ENCODE measurements at places on chromosomes 13 and 19. TPM values are rescaled to one million over a fixed set of nuclear protein-coding genes. Genes with fewer than 3 reads are reported as not detected.

DNA sequence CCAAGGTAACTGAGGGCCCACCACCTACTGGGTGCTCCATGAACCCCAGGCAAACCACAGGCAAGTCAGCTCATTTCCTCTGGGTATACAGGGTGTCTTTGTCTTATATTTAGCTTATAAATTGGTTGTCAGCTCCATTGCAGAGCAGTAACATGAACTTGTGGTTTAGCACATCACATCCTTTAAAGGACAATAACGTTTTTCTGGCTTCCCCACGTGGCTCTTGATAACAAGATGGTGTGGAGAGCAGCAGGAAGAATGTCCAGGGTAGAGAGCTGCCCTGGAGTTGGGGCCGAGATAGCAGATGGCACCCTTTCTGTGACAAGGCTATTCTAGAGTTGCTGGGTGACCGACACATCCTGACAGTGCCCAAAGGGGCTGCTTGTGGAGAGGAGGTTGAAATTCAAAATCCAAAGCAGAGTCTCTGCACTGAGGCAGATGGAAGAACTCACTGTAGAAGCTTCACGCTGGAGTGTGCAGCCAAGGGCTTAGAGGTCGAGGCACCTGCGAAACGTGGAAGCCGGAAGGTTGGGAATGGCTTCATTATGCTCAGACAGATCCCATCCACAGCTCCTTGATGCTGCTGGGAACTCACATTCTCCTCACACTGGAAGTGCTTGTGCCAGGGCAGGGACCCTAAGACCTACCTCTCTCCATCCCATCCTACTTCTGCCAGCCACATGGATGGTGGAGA is 133.0 kb upstream of the FRY start:
- no peak overlapping the region for H3K4me3 ChIP-seq
- no peaks in the 10 kb centered on the region for H3K36me3 ChIP-seq
- H3K4me1 ChIP-seq = no peaks in the 10 kb centered on the region
- no peak overlapping the region for H3K27ac ChIP-seq
- H3K27me3 ChIP-seq = no peaks in the 10 kb centered on the region
- no peak for DNase-seq

GRCh38 chr13:53135301-53135700 is 106.7 kb downstream of the OLFM4 start:
- H3K4me3 ChIP-seq = no peak overlapping the region
- no peaks in the 10 kb centered on the region for H3K36me3 ChIP-seq
- H3K4me1 ChIP-seq = no peaks in the 10 kb centered on the region
- H3K27me3 ChIP-seq = no peaks in the 10 kb centered on the region

GRCh38 chr19:13092158-13092543 is 10.5 kb downstream of the LYL1 start:
- no peak overlapping the region for H3K4me3 ChIP-seq
- H3K27me3 ChIP-seq = no peaks in the 10 kb centered on the region
- H3K27ac ChIP-seq = peak overlapping the region; percentile 43
- no peak for DNase-seq

DNA sequence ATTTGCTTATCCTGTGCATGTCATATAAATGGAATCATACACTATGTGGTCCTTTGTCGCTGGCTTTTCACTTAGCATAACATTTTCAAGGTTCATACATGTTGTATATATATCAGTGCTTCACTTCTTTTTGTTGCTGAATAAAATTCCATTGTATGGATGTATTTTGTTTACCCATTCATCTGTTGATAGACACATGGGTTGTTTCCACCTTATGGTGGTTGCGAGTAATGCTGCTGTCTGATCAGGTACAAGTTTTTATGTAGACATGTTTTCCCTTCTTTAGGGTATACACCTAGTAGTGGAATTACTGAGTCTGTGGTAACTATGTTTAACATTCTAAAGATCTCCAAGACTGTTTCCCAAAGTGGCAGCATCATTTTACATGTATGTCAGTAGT is 102.5 kb downstream of the RNF17 start:
- H3K4me1 ChIP-seq = no peaks in the 10 kb centered on the region
- no peak for DNase-seq
- no peaks in the 10 kb centered on the region for H3K27me3 ChIP-seq
- H3K36me3 ChIP-seq = no peaks in the 10 kb centered on the region
- H3K4me3 ChIP-seq = no peak overlapping the region

- H3K27ac ChIP-seq = no peak overlapping the region
- no peak for DNase-seq
- no peak overlapping the region for H3K4me3 ChIP-seq
- H3K36me3 ChIP-seq = no peaks in the 10 kb centered on the region
- H3K27me3 ChIP-seq = no peaks in the 10 kb centered on the region
Observed at GRCh38 chr19:3119071-3119595, 16.7 kb upstream of the GNA15 start.

GRCh38 chr19:30924670-30925069 is 424.6 kb downstream of the TSHZ3 start:
- no peak overlapping the region for H3K27ac ChIP-seq
- H3K27me3 ChIP-seq = no peaks in the 10 kb centered on the region
- DNase-seq = no peak
- H3K4me1 ChIP-seq = no peaks in the 10 kb centered on the region

GRCh38 chr13:93797463-93797862 is 570.9 kb downstream of the GPC6 start:
- no peaks in the 10 kb centered on the region for H3K36me3 ChIP-seq
- H3K4me3 ChIP-seq = no peak overlapping the region
- H3K4me1 ChIP-seq = no peaks in the 10 kb centered on the region
- no peak for DNase-seq
- no peak overlapping the region for H3K27ac ChIP-seq

DNA sequence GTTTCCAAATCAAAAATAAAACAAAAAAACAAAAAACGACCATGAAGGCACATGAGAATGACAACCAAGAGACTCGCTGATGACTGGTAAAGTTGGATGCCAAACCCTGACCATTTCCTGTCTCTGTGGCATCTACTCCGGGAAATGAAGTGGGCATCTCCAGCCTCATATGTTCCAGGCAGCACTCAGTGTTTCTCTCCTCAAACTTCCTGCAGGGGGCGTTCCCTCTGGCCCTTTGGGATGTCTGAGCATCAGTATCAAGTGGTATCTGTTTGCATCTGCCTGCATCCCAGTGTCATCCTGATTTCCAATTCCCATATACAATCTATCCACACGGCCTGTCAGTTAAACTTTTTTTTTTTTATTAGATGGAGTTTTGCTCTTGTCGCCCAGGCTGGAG is 9.8 kb upstream of the SIGLEC12 start:
- H3K4me1 ChIP-seq = no peaks in the 10 kb centered on the region
- no peak overlapping the region for H3K27ac ChIP-seq
- no peaks in the 10 kb centered on the region for H3K27me3 ChIP-seq
- DNase-seq = no peak
- no peaks in the 10 kb centered on the region for H3K36me3 ChIP-seq

DNA sequence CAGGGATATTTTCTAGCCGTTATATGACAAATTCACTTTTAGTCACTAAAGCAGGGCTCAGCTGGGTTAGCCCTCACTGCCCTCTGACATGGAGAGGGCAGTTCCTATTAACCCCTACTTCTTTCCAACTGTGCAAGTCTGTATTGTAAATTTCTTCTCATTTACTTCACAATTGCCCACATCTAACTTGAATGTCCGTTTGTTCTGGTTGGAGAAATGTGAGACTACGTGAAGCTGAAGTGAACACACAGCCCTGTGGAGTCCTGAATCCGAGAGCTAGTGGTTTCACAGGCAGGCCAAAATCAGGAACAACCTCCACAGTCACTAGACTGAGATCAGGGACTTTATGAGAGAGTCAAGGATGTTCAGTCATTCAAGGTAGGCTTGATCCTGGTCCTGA is 4.4 kb upstream of the MYO16 start:
- H3K27ac ChIP-seq = no peak overlapping the region
- no peaks in the 10 kb centered on the region for H3K4me1 ChIP-seq
- H3K36me3 ChIP-seq = no peaks in the 10 kb centered on the region
- H3K27me3 ChIP-seq = no peaks in the 10 kb centered on the region
- DNase-seq = no peak
- no peak overlapping the region for H3K4me3 ChIP-seq

GRCh38 chr13:109783815-109784589 is 2.4 kb downstream of the IRS2 start:
- peak overlapping the region; percentile 36 for H3K4me3 ChIP-seq
- no peaks in the 10 kb centered on the region for H3K27me3 ChIP-seq
- no peaks in the 10 kb centered on the region for H3K4me1 ChIP-seq

GRCh38 chr13:96646515-96647211 is 347.6 kb downstream of the OXGR1 start:
- no peak for DNase-seq
- H3K4me1 ChIP-seq = no peaks in the 10 kb centered on the region
- H3K27ac ChIP-seq = no peak overlapping the region
- no peak overlapping the region for H3K4me3 ChIP-seq

DNA sequence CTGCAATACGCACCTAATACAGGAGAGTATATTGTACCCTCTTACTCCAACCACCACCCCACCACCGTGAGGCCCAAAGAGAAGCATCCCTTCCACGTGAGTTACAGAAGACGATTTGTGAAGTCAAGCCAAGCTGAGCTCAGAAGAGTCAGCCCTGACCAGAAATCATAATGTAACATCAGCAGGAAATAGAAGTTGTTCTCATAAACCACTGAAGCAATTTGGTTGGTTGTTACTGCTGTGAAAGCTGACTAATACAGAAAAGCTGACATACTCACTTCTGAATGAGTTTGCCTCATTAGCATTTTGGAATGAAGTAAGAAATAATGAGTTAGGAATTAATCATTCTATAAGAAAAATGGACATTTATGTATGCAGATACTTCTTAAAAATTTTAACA is 749.4 kb upstream of the SLC10A2 start:
- H3K4me1 ChIP-seq = no peaks in the 10 kb centered on the region
- H3K27me3 ChIP-seq = no peaks in the 10 kb centered on the region
- DNase-seq = no peak
- no peaks in the 10 kb centered on the region for H3K36me3 ChIP-seq
- no peak overlapping the region for H3K27ac ChIP-seq
- no peak overlapping the region for H3K4me3 ChIP-seq

GRCh38 chr13:109768176-109768575 is 18.2 kb downstream of the IRS2 start:
- H3K27me3 ChIP-seq = no peaks in the 10 kb centered on the region
- DNase-seq = no peak
- H3K4me3 ChIP-seq = no peak overlapping the region
- H3K4me1 ChIP-seq = peaks cover 11% of the 10 kb centered on the region
- H3K36me3 ChIP-seq = no peaks in the 10 kb centered on the region

DNA sequence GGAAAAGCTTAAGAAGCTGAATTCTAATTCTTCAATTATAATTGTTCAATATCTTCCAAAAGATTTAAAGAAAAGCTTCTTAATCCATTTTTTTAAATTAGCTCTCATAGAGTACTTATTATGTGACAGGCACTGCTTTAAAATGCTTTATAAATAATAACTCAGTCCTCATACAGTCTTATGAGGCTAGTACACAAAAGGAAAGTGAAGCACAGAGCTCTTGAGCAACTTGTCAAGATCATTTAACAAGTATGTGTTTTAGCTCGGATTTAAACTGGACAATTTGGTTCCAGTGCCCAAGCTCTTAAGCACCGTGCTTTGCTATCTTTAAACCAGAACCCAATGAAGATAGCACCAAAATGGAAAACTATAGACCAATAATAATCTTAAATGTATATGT is 106.1 kb downstream of the DHRS12 start:
- H3K4me1 ChIP-seq = no peaks in the 10 kb centered on the region
- H3K27me3 ChIP-seq = no peaks in the 10 kb centered on the region
- H3K36me3 ChIP-seq = no peaks in the 10 kb centered on the region
- H3K27ac ChIP-seq = no peak overlapping the region

GRCh38 chr13:51518827-51519226 is 65.4 kb upstream of the WDFY2 start:
- H3K4me1 ChIP-seq = no peaks in the 10 kb centered on the region
- H3K27me3 ChIP-seq = no peaks in the 10 kb centered on the region
- no peak overlapping the region for H3K27ac ChIP-seq
- DNase-seq = no peak

DNA sequence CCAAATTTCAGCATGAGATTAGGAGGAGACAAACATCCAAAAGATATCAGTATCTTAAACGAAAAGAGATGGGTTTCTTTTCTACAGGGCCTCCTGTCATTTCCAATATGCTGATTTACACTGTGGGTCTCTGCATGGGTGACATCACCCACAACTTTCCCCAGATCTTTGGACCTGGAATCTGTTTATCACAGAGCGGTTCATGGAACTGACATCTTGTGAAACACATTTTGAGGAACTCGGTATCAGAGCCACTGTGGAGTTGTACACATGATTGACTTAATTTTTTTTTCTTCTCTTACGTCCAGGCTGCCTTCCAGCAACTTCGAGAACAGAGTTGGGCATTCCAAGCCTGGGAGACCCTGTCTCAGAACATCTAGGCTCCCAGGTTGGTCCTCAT is 80.2 kb upstream of the SERP2 start:
- DNase-seq = no peak
- H3K36me3 ChIP-seq = no peaks in the 10 kb centered on the region
- no peaks in the 10 kb centered on the region for H3K27me3 ChIP-seq
- H3K4me3 ChIP-seq = no peak overlapping the region

- H3K4me1 ChIP-seq = no peaks in the 10 kb centered on the region
- H3K36me3 ChIP-seq = no peaks in the 10 kb centered on the region
- no peak overlapping the region for H3K27ac ChIP-seq
- DNase-seq = no peak
- H3K27me3 ChIP-seq = no peaks in the 10 kb centered on the region
Observed at GRCh38 chr13:63351081-63351480, 1935.4 kb upstream of the PCDH20 start.

DNA sequence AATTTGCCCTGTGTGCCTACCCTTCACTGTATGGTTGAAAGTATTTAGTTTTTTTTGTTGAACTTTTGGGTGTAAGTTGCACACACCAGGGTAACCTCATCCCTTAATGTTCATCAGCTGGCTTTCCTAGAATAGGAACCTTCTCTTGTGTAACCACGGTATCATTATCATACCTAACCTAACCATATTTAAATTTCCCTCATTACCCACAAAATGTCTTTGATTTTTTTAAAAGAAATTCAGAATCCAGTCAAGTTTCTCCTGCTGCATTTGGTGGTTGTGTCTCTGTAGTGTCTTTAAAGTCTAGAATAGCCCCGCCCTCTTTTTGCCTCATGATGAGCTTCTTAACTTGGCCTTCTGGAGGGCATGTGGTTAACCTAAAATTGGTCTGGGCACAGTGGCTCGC is 80.3 kb downstream of the RYR1 start:
- H3K4me1 ChIP-seq = no peaks in the 10 kb centered on the region
- no peak for DNase-seq
- no peaks in the 10 kb centered on the region for H3K27me3 ChIP-seq
- H3K27ac ChIP-seq = no peak overlapping the region

- peak; percentile 37 for DNase-seq
- H3K36me3 ChIP-seq = peaks cover 11% of the 10 kb centered on the region
- peak within 1 kb of the TSS; percentile 45 for H3K4me3 ChIP-seq
- no peak within 1 kb of the TSS for H3K27ac ChIP-seq
- no peaks in the 10 kb centered on the region for H3K27me3 ChIP-seq
- no peaks in the 10 kb centered on the region for H3K4me1 ChIP-seq
Observed at GRCh38 chr19:7636691-7637373, at the start of gene STXBP2. Gene STXBP2, plus strand, starts transcription at chr19:7637110. Its CDS starts 40 bp downstream, at chr19:7637150.

APOC4 gene
- total RNA-seq = not detected

SMIM7 gene
- 128 TPM for total RNA-seq

KIR2DL4 gene
- not detected for total RNA-seq

FCAR gene
- total RNA-seq = not detected

TEX30 gene
- 5.1 TPM for total RNA-seq

SHANK1 gene
- total RNA-seq = not detected

MYH14 gene
- total RNA-seq = 30.3 TPM

C19orf73 gene
- 5.0 TPM for total RNA-seq

ANGPTL8 gene
- total RNA-seq = 2.0 TPM

CD209 gene
- total RNA-seq = 2.9 TPM
